Type B pancreatic cell (in vitro differentiated cells): ENCODE measurements at places on chromosomes 6 and 20. TPM values are rescaled to one million over a fixed set of nuclear protein-coding genes. Genes with fewer than 3 reads are reported as not detected.

DNA sequence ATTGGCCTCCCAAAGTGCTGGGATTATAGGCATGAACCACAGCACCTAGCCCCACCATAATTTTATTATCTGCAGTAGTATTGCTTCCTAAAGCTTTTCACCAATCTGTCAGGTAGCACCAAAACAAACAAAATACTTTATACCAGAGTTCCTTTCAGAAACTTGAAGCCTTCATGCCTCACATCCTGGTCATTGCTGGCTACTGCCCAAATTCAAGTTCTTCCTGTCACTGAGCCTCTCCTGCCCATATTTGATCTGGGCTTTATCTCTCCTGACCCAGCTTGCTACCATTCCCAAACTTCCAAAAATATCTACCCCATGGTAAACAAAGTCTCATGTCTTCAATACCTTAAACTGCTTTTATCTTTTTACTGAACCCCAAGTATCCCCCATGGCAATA, 34.9 kb upstream of the DST start:
- DNase-seq = no peak

DNA sequence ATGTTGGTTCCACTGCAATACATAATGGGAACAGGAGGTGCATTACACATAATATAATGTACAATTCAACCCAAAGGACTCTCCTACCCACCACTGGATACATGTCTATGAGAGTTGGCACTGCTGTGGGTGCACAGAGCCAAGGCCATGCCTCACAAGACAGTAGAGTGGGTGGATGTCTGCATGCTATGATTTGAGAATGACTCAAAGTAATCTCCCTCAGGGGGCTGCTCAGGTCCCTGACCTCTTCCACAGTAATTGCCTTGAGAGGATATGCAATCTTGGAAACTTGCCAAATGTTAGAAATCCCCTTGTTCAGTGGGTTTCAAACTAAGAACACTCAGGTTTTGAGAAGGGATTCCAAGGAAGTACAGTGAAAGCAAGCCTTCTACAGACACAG, 79.0 kb downstream of the ANKEF1 start:
- DNase-seq = no peak

SCGN gene
- total RNA-seq = 47.1 and 89.1 TPM in 2 replicates

FAM135A gene
- total RNA-seq = 26.5 and 33.4 TPM in 2 replicates

GRCh38 chr6:44226368-44227147, 3.2 kb downstream of the SLC29A1 start:
- no peak for DNase-seq

DNA sequence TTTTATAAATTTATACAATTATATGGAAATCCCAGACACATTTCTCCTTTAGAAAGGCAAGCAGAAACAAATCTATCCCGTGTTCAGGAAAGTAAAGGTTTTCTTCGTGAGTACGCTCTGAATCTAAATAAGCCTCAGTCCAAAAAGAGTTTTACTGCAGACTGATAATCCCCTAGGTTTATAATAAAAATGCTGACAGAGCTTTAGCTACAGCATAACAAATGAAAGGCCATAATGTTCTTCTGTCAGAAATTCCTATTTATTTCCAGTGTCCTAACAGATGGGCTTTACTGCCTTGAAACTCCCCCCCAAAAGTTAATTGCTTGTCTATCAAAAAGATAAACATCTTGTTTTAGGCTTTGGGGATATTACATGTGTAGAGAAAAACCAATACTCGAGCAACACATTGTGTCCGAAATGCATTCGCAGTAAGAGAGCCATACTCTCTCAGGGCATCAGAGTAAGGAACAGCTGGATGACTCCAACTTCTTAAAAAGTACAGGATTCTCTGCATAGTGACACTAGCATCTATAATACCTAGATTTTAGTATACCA, 109.0 kb downstream of the PRKN start:
- no peak for DNase-seq

DNA sequence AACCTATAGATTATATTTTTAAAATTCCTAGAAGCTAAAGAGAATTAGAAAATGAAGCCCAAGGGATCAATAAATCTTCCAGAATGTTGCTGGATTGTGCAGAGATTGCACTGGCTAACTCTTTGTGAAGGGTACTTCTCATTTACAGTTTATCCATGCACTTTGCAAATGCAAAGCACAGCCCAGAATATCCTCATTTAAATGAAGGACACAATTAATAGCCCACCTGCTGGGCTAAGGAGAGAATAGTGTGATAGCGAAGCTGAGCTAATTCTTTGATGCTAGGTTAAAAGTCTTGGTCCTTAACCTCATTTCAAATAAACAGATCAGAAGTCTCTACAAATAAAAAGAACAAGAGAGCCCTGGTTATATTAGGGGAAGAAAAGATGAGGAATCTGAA, 72.5 kb downstream of the SMPDL3A start:
- no peak for DNase-seq

DNA sequence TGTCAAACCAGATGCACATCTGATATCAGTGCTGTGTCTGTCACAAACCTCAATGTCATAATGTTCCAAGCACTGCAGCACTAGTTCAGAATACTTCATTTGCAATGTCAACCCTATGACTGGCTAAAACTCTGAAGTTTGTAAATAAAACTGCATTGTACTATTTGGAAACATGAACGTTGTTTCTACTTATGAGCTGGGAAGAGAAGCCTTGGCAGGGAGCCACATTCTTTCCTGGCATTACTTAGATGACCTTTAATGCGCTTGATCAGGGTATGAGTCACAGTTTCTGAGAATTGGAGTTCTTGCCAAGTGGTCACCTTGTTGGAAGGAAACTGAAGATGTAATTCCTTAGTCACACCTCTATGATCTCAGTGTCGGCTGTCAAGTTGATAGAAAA, 664.8 kb upstream of the MMS22L start:
- DNase-seq = no peak

DNA sequence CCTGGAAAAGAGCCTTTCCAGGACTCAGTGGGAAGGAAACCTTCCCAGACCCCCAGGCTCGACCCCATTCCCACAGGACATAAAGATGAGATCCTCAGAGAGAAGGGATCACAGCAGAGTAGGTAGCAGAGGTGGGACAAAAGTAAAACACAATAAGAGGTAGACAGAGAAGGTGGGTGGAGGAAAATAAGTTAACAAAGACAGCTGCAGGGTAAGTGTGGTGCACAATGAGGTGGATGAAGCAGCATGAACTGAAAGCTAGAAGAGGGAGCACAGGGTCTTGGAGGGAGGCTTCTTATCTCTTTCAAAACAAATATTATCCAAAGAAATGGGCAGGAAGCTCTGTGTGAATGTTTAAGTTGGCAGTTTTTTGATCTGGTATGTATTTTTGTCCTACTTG, 14.0 kb upstream of the MAP7 start:
- DNase-seq = no peak

GRCh38 chr6:83086751-83087150, 19.3 kb downstream of the DOP1A start:
- no peak for DNase-seq

GRCh38 chr6:42045538-42046460, 4.5 kb upstream of the TAF8 start:
- no peak for DNase-seq
